ENCODE measurements at places on chromosomes 3 and 15. TPM values are rescaled to one million over a fixed set of nuclear protein-coding genes. Genes with fewer than 3 reads are reported as not detected.

EFCAB12 gene
- total RNA-seq: 1.8 TPM

PPP2R3A gene
- total RNA-seq: 1.7 TPM

DNA sequence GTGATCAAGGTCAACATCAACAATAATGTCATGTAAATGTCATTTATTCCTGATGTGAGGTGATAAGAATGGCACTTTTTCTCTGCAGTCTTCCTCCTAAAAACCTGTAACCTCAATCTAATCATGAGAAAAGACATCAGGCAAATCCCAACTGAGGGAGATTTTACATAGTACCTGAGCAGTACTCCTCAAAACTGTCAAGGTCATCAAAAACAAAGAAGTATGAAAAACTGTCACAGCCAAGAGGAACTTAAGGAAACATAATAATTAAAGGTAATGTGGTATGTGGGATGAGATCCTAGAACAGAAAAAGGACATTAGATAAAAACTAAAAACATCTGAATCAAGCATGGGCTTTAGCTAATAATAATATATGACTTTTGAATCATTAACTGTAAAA is 140.9 kb upstream of the GRM7 start:
- no peak for DNase-seq

- DNase-seq: no peak
These were observed 323.6 kb upstream of the CTDSPL start for GRCh38 chr3:37537914-37538691.

DNA sequence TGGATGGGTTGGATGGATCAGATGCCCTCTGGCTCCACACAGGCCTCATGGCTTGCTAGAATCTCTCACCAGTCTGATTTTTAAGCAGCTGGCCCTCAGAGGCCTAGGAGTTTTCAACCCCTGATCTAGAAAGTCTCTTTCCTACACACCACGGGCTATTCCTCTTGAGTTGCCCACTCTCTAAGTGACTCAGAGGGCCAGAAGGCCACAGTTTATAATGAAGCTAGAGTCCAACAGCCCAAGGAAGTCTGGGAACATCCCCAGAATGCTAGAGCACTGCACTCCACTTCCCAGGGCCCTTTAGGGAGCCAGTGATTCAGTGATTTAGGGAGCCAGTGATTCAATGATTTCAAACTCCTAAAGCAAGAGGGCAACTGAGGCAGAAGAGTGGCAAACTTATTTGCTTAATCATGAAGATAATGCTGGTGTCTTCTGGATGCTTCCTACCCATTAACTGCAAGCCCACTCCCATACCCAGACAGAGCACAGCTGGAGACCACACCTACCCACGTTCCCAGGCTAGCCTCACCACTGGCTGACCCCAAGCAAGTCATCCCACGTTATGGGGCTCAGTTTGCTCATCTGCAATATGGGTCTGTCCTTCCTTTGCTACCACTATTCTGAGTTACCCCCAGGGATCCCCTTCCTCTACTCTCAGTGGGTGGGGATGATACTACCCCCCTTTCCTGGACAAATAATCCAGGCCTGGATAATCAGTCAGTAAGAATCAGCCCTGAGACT is 36.7 kb downstream of the ABTB1 start:
- no peak for DNase-seq

GRCh38 chr3:58623961-58624360 is 42.6 kb downstream of the FAM3D start:
- DNase-seq: no peak

DNA sequence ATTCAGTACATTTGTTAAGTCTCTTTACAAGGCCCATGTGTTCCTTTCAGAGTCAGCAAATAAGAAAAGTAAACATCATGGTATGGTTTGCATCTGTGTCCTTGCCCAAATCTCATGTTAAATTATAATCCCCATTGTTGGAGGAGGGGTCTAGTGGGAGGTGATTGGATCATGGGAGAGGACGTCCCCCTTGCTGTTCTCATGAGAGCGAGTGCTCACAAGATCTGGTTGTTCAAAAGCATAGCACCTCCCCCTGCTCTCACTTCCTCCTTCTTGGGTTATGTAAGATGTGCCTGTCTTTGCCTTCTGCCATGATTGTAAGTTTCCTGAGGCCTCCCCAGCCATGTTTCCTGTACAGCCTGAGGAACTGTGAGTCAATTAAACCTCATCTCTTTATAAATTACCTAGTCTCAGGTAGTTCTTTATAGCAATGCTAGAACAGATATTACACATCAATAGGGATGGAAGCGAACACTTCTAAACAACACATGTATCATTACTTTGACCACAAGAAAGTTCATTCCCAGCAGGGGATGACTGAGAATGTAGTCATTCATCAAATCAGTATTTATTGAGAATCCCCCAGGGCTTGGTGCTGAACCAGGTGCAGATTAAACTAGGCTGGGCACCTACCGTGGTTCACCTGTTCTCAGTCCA is 4.1 kb downstream of the EFCAB12 start:
- DNase-seq: no peak

GRCh38 chr3:161415506-161416231 is 44.4 kb upstream of the SPTSSB start:
- DNase-seq: no peak

Measured in right lobe of liver (tissue), 6 donors.